Central memory CD4-positive, alpha-beta T cell (primary cell): ENCODE measurements at places on chromosomes 12 and 14.

DNA sequence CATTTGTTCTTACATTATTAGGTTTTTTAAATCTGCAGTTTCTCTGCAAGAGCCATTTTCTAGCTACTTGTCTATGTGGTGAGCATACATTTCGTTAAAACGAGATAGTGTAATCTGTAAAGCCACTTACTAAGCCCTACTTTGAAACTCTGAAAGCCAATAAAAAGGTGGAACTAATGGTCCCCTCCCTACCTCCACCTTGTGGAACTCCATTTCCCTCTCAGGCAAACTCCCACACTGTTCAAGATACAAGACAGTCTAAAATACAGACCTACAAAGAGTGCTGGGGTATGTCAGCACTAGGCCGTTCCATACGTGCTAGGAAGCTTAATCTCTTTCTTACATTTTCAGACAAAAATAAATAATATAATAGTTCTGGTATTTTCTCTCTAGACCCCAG, 74.1 kb downstream of the DUSP6 start:
- DNase-seq, result no peak

- no peak for DNase-seq
Observed at GRCh38 chr12:3680919-3681594, 71.9 kb downstream of the CRACR2A start.

DNA sequence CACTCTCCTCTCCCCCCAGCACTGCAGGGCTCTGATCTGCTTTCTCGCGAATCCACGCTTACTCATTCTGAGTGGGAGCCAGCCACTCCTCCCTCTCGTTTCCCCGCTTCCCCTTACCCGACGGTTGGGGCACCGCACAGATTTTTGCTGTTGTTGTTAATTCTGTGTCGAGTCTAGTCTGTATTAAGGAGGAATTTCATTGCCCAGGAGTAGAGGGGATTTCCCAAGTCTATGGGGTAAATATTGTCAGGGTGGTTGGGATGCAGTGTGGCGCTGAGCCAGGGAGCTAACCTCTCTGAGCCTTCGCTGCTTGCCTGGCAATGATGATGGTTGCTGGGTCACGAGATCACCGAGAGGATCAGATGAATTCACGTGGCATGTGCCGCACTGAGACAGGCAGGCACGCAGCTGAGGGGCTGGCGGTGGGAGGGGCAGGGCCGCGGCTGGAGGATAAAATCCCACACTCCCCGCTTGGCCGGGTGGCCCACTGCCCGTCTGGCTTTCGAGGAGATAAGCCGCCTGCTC, 18.5 kb downstream of the NCOR2 start:
- no peak for DNase-seq

GRCh38 chr12:45725631-45726602, 3.6 kb upstream of the ARID2 start:
- peak; percentile 53 for DNase-seq

GRCh38 chr14:22551605-22551997, 37.4 kb downstream of the DAD1 start:
- no peak for DNase-seq

- DNase-seq, result no peak
Observed at GRCh38 chr12:6201213-6201608, 1.0 kb downstream of the CD9 start.

DNA sequence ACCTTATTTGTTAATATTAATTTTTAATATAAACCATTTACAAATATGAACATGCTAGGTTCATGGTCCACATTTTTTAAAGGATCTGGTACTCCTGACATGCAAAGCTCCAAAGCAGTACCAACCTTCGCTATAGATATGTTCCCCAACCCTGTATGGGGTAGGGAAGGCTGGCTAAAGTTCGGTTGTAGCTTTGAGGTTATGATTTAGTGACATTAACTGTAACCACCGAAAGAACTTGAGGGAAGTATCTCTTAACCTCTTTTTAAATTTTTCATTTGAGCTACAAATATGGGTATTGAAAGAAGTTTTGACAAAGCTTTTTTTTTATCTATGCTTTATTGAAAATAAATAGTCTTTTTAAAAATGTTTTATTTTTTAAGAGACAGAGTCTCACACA, 115.5 kb downstream of the DYRK2 start:
- DNase-seq, result no peak

DNA sequence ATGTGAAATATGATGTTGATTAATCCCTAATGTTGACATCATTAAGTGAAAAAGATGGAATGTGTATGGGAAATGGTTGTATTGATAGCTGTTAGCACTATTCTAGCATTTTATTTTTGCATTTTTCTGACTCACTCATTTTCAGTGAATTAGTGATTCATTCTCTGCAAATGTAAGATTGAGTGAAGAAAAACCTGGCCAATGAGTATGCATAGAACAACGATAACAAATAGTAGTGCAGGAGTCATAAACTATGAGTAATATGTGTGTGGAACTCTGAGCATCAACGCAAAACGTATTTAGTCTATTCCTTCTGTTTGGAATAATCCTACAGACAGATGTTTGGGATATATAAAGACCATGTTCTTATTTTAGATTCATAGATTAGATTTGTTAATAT, 76.3 kb upstream of the RTL1 start:
- DNase-seq, result no peak

DNA sequence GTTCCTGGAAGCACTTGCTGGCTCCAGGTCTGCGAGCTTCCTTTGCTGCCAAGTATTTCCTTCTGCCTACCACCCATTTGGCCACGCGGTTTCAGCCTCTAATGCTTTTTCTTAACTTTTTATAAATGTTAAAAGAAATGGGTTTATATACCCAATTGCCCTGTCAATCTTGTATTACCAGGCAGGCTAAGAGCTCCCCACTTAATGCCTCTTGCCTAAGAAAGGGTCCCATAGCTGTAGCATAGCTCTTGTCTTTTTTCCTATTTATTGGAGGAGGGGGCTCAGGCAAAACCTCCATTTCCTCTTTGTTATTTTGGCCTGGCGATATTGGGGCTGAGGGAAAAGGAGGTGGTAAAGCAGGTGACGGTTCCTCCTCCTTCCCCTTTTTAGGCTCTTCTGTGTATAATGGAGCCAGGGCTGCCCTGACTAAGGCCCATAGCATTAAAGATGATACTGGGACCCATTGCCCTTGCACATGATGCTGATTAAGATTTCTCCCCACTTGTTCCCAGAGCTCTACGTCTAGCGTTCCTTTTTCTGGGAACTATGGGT, 21.6 kb upstream of the BLTP3B start:
- no peak for DNase-seq

DNA sequence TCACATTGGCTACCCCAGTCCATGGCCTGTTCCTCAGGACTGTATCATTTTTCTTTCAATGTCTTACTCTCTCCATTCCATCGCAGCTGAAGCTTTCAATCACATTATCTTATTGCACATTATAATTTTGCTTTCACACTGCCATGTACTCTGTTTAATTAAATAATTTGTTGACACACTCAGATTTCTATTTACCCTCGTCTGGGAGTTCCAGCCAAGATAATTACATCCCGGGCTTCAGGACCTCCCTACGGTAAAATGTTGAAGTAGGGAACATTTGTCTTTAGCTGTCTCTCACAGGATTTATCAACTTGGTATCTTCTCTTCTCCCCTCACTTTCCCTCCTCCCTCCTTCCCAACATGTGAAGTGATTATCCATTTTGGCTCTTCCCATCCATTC, 177.2 kb upstream of the RASSF8 start:
- no peak for DNase-seq

DNA sequence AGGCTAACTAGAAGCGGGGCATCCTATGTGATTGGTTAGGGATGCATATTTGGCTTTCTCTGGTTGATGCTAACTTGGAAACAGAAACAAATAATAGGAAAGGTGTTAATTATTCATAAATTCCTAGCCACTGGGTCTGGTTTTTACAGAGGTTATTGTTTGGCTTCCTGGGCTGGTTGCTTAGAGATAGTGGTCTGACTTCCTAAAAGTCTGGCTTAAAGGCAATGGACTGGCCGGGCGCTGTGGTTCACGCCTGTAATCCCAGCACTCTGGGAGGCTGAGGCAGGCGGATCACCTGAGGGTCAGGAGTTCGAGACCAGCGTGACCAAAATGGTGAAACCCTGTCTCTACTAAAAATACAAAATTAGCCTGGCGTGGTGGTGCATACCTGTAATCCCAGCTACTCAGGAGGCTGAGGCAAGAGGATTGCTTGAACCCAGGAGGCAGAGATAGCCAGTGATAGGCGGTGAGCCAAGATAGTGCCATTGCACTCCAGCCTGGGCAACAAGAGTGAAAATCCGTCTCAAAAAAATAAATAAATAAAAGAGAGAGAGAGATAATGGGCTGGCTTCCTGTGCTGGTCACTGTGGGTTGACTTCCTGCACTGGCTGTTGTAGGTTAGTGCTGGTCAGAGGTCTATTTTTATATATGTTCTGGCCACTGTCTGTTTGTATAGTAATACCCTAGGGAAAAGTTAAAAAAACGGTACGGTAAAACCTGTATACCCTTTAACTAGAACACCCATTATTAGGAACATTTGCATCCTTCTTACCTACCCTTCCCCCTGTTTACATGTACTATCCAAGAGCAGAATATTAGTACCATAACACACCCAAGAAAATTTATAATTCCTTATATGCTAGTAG, 24.1 kb downstream of the OR6S1 start:
- DNase-seq, result no peak
